ENCODE measurements at places on chromosomes 7 and 10.

GRCh38 chr7:128352153-128352537 is 8.4 kb upstream of the RBM28 start:
- DNase-seq = no peak

DNA sequence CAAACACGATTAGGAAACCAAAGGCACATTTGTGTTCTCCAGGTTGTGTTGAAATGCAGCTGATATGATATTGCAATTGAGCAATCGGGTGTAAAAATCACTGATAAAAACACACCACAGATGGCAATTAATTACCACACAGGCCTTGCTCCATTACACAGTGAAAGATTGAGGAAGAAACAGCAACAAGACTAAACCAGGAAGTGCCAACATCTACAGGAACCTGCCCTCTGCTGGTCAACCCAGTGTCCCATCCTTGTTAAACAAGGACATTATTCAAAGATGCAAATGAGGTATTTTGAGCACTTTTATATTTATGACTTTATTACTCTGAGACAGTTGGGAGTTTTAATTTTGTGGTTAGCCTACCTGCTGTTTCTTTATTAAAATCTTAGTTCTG is 765.6 kb upstream of the GHITM start:
- peak; percentile 12 for DNase-seq

GRCh38 chr10:21935439-21936023 is 68.0 kb downstream of the DNAJC1 start:
- DNase-seq = no peak

DNA sequence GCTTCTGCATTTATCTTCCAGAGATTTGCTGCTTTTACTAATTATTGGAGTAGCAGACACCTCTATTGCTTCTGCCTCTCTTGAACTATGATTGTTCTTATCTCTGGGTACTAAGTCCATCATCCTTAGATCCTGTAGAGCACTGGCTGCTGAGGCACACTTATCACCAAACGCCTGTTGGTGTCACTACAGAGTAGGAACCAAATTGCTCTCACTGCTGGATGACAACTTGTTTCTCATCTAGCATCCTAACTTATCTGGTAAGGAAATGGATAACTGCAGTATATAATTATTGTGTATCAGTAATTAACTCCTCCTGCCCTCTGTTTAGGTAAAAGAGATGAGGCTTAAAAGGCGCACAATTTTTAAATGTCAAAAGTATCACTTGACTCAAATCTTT is 1059.4 kb downstream of the NRG3 start:
- peak; percentile 18 for DNase-seq

- DNase-seq = no peak
Measured at GRCh38 chr10:83987216-83987615, 152.1 kb upstream of the GHITM start.

DNA sequence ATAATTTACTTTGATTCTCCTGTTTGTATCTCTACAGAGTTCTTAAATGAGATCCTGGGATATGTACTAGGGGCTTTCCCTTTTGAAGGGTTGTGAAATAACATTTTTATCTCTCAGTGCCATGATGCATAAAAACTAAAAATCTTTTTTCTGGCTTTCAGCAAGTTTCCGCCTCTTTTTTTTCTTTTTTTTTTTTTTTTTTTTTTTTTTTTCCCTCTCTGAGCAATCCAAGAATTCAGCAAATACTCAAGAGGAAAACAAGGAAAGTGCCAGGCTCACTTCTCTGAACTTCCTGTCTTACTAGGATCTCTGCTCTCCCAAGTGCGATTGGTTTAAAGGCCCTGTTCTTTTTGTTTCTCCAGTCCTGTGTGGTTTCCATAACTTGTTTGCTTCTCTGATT is 79.9 kb downstream of the HYCC1 start:
- DNase-seq = no peak

GRCh38 chr10:35690534-35690933 is 48.4 kb upstream of the FZD8 start:
- DNase-seq = peak; percentile 33

DNA sequence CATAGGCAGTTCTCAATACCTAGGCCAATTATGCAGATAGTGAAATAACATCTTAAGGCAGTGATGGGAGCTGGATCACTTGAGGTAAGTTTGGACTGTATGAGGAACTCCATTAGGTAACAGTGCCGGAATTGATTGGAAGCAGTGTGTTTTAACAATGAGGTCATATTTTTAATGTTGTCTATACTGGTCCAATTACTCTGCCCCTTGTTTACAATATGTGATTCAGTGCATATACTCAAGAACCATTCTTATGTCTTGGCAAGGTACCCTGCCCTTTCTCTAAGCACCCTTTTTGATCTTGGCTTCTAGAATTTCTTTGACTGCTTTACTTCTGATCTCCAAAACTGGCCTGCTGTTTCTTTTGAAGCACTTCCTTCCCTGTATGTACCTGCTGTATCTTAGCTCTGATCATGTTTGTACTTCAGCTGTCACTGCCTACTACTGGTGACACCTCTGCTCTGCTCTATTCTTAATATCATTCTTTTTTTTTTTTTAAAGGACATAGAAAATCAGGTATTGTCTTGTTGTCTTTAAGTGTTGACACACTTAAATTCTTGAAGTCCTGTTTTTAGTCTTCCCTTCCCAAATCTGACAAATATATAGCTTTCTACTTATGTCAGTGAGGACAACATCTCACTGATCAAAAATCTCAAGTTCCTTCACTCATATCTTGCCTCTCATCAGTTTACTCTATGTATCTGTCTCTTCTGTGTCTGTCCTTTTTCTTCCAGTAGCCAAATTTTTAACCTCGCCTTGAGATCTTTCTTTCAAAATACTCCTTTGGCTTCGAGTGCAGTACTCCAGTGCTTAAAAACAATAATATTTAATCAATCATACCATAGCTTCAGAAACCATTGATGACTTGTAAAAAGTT is 46.4 kb upstream of the RPA3 start:
- DNase-seq = no peak

- peak; percentile 14 for DNase-seq
Measured at GRCh38 chr10:5284311-5285057, 80.3 kb upstream of the UCN3 start.

DNA sequence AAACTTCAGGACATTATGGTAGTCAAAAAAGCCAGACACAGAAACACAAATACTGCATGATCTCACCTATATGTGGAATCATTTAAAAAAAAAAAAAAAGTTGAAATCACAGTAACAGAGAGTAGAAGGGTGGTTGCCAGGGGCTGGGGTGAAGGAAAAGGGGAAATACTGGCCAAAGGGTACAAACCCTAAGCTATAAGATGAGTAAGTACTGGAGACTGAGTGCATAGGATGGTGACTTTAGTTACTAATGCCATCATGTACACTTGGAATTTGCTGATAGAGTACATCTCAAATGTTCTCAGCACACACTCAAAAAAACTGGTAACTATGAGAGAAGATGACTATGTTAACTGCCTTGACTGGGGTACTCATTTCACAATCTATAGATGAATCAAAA is 39.9 kb downstream of the JCAD start:
- no peak for DNase-seq

- no peak for DNase-seq
Measured at GRCh38 chr10:34826857-34827766, 12.0 kb upstream of the PARD3 start.

- DNase-seq = no peak
Measured at GRCh38 chr7:96953676-96954513, 51.5 kb upstream of the DLX6 start.

DNA sequence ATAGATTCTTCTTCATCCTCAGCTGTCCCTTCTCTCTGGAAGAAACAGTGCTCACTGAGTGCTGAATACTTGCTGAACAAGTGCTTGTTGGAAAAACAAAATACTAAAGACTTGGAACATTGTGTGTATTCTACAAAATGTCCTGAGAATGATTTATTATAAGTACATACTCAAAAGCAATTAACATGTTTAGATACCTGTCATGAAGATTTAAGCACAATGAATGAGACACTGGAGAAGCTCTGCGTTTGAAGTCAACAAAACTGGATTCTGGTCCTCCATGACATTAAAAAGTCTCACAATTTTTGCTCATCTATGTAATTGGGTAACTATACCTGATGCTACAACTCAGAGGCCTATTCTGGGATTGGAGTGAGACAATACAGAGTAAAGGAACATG is 34.8 kb upstream of the LAMB1 start:
- no peak for DNase-seq

DNA sequence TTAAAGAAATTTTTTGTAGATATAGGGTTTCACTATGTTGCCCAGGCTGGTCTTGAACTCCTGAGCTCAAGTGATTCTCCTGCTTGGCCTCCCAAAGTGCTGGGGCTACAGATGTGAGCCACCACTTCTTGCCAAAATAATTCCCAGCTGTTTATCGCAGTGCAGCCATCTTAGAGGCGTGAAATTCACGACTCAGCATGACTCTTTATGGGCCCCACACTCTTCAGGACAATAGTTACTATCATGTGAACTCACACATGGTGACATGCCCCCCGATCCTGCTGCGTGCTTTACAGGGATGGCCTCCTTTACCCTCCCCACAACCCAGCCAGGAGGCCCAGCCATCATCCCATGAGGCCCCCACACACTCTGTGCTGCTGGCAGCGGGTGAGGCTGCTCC is 4.6 kb downstream of the COX19 start:
- no peak for DNase-seq

GRCh38 chr7:144255471-144255897 is 9.1 kb downstream of the OR2A7 start:
- DNase-seq = no peak

- DNase-seq = peak; percentile 44
Measured at GRCh38 chr10:113091920-113092319, 141.9 kb downstream of the TCF7L2 start.

- no peak for DNase-seq
Measured at GRCh38 chr10:71072823-71073210, 139.6 kb upstream of the UNC5B start.
